ENCODE measurements at places on chromosomes 3 and 15. TPM values are rescaled to one million over a fixed set of nuclear protein-coding genes. Genes with fewer than 3 reads are reported as not detected.

The ALPK3 gene
- total RNA-seq, result 38.0 TPM

The KLHL24 gene
- 26.6 TPM for total RNA-seq

The ARPP21 gene
- not detected for total RNA-seq

The LMAN1L gene
- not detected for total RNA-seq

The IFT57 gene
- total RNA-seq, result 27.7 TPM

The ITGA11 gene
- total RNA-seq, result 136 TPM

The XRN1 gene
- total RNA-seq, result 10.1 TPM

The LAMB2 gene
- 1,772 TPM for total RNA-seq

The IDH2 gene
- 49.7 TPM for total RNA-seq

The SH2D7 gene
- total RNA-seq, result not detected

The ECE2 gene
- not detected for total RNA-seq

The C2CD4B gene
- total RNA-seq, result 100 TPM

The CKMT1B gene
- total RNA-seq, result not detected

The CTDSPL gene
- total RNA-seq, result 80.9 TPM

The RAD51 gene
- not detected for total RNA-seq

- H3K27me3 ChIP-seq, result peaks cover 12% of the 10 kb centered on the region
- no peak overlapping the region for H3K27ac ChIP-seq
- no peaks in the 10 kb centered on the region for H3K36me3 ChIP-seq
- DNase-seq, result no peak
Observed at GRCh38 chr15:89813381-89814111, 1.1 kb downstream of the ANPEP start.

GRCh38 chr3:31442755-31443154 is 90.0 kb upstream of the STT3B start:
- no peaks in the 10 kb centered on the region for H3K27me3 ChIP-seq
- H3K27ac ChIP-seq, result no peak overlapping the region
- no peak for DNase-seq
- no peaks in the 10 kb centered on the region for H3K36me3 ChIP-seq
- H3K4me1 ChIP-seq, result no peaks in the 10 kb centered on the region

DNA sequence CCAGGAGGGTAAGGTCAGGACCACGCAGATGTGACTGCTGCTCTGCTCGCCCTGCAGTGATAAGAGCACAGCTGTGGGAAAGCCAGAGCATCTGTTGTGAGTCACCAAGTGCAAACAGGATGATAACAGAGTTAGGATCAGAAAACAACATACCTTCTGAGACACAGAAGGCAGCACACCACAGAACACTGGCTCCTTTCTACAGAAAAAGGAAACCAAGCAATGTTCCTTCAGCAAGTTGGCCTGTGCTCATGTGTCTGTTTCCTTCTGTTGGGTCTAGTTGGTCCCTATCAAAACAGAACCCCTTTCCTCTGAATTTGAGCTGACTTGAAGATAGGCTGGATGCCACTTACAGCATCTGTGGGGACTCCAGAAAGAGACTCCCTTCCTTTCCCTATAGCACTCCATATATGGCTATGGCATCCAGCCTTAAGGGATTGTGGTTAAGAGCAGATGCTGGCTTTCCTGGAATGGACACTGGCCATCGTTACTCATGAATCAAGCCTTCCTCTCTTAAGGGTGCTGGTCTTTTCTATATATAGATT is 440.7 kb upstream of the THBS1 start:
- no peak overlapping the region for H3K4me3 ChIP-seq
- H3K27ac ChIP-seq, result no peak overlapping the region
- no peaks in the 10 kb centered on the region for H3K27me3 ChIP-seq
- peaks cover 2% of the 10 kb centered on the region for H3K4me1 ChIP-seq

GRCh38 chr3:76514836-76515235 is 525.1 kb upstream of the ROBO2 start:
- H3K4me1 ChIP-seq, result no peaks in the 10 kb centered on the region
- H3K27me3 ChIP-seq, result no peaks in the 10 kb centered on the region
- no peak overlapping the region for H3K27ac ChIP-seq
- DNase-seq, result no peak
- no peak overlapping the region for H3K4me3 ChIP-seq

- peak overlapping the region; percentile 77 for H3K27ac ChIP-seq
- no peaks in the 10 kb centered on the region for H3K27me3 ChIP-seq
- no peaks in the 10 kb centered on the region for H3K4me1 ChIP-seq
- H3K36me3 ChIP-seq, result no peaks in the 10 kb centered on the region
- DNase-seq, result peak; percentile 86
- no peak overlapping the region for H3K4me3 ChIP-seq
Observed at GRCh38 chr15:51162865-51163762, 68.4 kb upstream of the TNFAIP8L3 start.

DNA sequence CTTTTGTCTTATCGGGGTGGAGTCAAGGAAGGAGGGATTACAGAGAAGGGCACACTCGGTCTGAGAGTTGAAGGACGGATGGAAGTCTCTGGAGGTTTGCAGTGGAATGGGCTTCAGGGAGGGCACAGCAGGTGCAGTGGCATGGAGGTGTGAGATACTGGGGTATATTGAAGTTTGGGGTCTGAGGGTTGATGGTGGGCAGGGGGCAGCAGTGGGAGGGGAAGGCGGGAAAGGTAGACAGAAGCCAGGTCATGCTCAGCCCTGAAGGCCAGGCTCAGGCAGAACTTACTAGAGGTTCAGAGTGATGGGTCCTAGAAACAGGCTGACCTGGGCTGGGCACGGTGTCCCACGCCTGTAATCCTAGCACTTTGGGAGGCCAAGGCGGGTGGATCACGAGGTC is 52.7 kb downstream of the HRH1 start:
- H3K27ac ChIP-seq, result peak overlapping the region; percentile 85
- no peak overlapping the region for H3K4me3 ChIP-seq
- H3K36me3 ChIP-seq, result no peaks in the 10 kb centered on the region
- peaks cover 50% of the 10 kb centered on the region for H3K4me1 ChIP-seq
- H3K27me3 ChIP-seq, result no peaks in the 10 kb centered on the region

GRCh38 chr3:10722911-10723310 is 93.1 kb upstream of the SLC6A11 start:
- no peak for DNase-seq
- H3K27ac ChIP-seq, result no peak overlapping the region
- no peaks in the 10 kb centered on the region for H3K4me1 ChIP-seq
- no peak overlapping the region for H3K4me3 ChIP-seq

DNA sequence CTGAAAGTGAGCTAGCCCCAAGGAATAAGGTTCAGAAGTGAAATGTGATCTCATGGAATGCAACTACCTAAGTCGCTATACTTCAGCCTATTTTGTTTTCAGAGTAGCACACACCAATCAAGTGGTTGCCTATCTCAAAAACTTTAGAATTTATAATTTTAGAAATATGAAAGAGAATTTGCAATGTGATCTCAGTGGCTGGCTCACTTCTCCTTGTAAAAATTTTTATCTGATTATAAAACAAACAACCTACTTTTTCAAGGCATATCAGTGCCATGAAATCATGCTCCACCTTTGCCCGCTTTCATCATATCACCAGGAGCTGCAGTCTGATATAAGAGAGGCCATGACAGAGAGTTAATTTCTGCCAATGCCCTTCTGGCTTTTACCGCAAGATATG is 47.3 kb downstream of the CLDN11 start:
- DNase-seq, result no peak
- no peaks in the 10 kb centered on the region for H3K36me3 ChIP-seq
- H3K27me3 ChIP-seq, result no peaks in the 10 kb centered on the region
- H3K27ac ChIP-seq, result no peak overlapping the region
- no peak overlapping the region for H3K4me3 ChIP-seq
- H3K4me1 ChIP-seq, result no peaks in the 10 kb centered on the region

- peaks cover 15% of the 10 kb centered on the region for H3K4me1 ChIP-seq
- no peak for DNase-seq
- no peak overlapping the region for H3K4me3 ChIP-seq
- no peak overlapping the region for H3K27ac ChIP-seq
- H3K27me3 ChIP-seq, result no peaks in the 10 kb centered on the region
Observed at GRCh38 chr3:49910409-49911123, 6.9 kb upstream of the MST1R start.

- no peak overlapping the region for H3K27ac ChIP-seq
- DNase-seq, result no peak
- no peaks in the 10 kb centered on the region for H3K36me3 ChIP-seq
- no peaks in the 10 kb centered on the region for H3K27me3 ChIP-seq
- H3K4me3 ChIP-seq, result no peak overlapping the region
Observed at GRCh38 chr3:190883141-190883540, 20.6 kb upstream of the GMNC start.

DNA sequence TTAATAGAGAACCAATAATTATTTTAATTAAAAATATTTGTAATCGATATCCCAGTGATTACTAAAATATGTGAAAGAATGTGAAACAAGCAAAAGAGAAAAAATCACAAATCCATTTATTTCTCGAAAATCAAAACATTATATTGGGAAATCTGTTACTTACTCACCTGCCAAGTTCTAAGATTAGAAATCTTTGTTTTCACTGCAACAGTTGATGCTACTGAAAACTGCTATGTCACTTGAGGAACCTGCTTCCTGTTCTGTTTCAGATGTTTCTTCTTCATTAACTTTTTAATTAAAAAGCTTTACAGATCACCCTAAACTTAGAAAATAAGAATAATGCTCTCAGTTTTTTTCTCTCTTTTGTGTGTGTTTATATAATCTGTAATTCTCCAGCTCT is 13.7 kb upstream of the DPH6 start:
- H3K36me3 ChIP-seq, result no peaks in the 10 kb centered on the region
- H3K4me3 ChIP-seq, result no peak overlapping the region
- H3K27me3 ChIP-seq, result no peaks in the 10 kb centered on the region

DNA sequence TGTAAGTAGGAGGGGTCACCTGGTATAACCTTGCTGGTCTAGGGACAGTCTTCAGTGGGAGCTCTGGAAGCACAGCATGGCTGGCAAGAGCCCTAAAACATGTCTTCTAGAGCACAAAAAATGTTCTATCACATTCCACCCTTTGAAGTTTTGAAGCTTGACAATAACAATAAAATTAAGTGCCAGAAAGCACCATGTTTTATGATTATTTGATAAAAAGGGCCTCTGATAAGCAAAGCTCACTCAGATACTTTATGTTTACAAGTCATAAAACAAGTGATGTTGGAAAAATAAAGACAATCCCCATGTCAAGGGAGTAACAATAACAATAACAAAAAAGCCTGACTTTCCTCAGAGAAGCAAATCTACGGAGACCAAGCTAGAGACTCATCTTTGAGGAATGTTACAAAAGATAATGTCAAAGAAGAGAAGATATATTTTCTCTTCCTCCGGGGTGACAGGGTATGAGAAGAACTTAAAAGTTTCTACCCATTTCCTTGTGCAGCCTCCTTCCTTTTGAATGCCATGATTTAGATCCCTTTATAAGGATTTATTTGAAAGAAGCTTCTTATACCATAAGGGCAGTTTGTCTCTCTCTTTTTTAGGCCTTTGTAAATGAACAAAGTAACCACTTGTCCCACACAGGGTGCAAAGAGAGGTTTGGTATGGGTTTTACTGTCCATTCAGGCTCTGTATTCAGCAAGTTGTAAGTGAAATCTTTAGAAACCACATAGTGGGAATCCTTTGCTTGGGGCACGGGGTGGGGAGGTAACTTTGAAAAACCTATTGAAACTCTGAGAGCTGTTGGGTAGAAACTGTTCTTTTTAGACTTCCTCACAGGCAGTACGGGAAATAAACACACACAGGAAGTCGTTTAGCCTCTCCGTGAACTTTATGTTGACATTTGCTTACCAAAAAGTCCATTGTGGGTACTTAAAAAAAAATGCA is 109.6 kb upstream of the RBMS3 start:
- DNase-seq, result no peak
- no peak overlapping the region for H3K4me3 ChIP-seq
- no peaks in the 10 kb centered on the region for H3K4me1 ChIP-seq
- H3K36me3 ChIP-seq, result no peaks in the 10 kb centered on the region
- H3K27me3 ChIP-seq, result no peaks in the 10 kb centered on the region
- no peak overlapping the region for H3K27ac ChIP-seq

GRCh38 chr15:74207652-74208440 is 5.3 kb upstream of the STRA6 start:
- H3K36me3 ChIP-seq, result no peaks in the 10 kb centered on the region
- peaks cover 33% of the 10 kb centered on the region for H3K4me1 ChIP-seq
- no peak overlapping the region for H3K27ac ChIP-seq
- H3K4me3 ChIP-seq, result no peak overlapping the region

DNA sequence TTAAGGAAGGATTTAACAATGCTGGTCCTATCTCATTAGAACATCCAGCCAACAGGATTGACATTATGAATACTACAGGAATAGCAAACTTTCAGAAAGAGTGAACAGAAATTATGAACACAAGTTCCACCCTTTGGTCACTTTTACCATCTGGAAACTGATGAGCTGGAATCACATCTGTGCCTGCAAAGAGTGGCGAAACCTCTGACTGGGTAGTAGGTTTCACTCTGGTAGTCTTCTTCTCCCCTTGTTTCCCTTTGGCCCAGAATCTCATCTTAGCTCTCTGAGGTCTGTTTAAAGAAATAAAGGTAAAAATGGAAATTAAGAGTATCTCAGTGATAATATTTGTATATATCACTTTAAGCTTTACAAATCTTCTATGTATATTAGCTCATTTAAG is 73.1 kb downstream of the NR2E3 start:
- no peaks in the 10 kb centered on the region for H3K4me1 ChIP-seq
- H3K36me3 ChIP-seq, result peaks cover 43% of the 10 kb centered on the region
- no peak for DNase-seq
- H3K27ac ChIP-seq, result no peak overlapping the region

DNA sequence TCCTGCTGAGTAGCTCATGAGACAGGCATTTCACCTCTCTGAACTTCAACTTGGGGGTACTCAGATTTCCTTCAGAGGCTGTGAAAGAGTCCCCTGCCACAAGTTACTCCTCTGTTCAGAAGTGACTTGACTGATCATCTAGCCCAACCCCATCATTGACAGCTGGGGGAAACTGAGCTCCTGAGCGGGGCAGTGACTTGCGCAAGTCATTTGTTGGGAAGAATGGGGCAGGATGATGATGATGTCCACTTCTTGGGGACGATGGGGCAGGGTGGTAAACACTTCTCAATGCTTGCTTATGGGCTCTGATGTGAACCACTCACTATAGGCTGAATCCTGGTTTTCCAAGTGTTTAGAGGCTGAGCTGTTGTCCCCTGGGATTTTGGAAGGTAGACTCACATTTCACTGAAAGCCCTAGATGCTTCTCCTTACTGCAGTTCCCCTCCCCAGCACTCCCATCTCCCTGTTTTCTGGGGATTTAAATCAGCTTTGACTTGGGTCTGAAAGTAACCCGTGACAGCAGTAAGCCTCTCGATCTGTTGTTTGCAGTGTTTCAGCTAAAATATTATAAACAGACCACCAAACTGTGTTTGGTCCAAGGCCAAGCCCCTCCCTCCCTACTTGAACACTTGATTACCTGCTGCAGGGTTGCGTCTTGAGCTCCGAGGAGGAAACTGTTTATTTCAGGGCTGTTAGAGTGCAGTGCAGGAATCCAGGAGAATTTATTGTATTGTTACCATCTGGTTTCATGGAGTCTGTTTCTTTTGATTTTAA is 25.1 kb downstream of the SMAD3 start:
- peaks cover 10% of the 10 kb centered on the region for H3K36me3 ChIP-seq
- H3K27ac ChIP-seq, result no peak overlapping the region

- no peaks in the 10 kb centered on the region for H3K27me3 ChIP-seq
- no peaks in the 10 kb centered on the region for H3K4me1 ChIP-seq
- H3K36me3 ChIP-seq, result peaks cover 73% of the 10 kb centered on the region
- DNase-seq, result no peak
Observed at GRCh38 chr3:100358413-100358812, 23.9 kb downstream of the NIT2 start.

GRCh38 chr3:7740458-7740857 is 761.2 kb upstream of the LMCD1 start:
- H3K36me3 ChIP-seq, result no peaks in the 10 kb centered on the region
- no peak overlapping the region for H3K27ac ChIP-seq
- DNase-seq, result no peak
- H3K4me3 ChIP-seq, result no peak overlapping the region
- H3K4me1 ChIP-seq, result no peaks in the 10 kb centered on the region

- H3K27me3 ChIP-seq, result no peaks in the 10 kb centered on the region
- peaks cover 69% of the 10 kb centered on the region for H3K4me1 ChIP-seq
- H3K27ac ChIP-seq, result peak overlapping the region; percentile 45
- peak; percentile 87 for DNase-seq
Observed at GRCh38 chr3:188348435-188349244, 194.7 kb downstream of the LPP start.
